Stimulated activated CD4-positive, alpha-beta T cell treated with anti-CD3 and anti-CD28 coated beads, TNF-alpha, amount 100 ng/mL, for 48 hours (primary cell): ENCODE measurements at places on chromosomes 4 and X.

- no peak for DNase-seq
Measured at GRCh38 chrX:37818031-37818430, 29.3 kb downstream of the DYNLT3 start.

DNA sequence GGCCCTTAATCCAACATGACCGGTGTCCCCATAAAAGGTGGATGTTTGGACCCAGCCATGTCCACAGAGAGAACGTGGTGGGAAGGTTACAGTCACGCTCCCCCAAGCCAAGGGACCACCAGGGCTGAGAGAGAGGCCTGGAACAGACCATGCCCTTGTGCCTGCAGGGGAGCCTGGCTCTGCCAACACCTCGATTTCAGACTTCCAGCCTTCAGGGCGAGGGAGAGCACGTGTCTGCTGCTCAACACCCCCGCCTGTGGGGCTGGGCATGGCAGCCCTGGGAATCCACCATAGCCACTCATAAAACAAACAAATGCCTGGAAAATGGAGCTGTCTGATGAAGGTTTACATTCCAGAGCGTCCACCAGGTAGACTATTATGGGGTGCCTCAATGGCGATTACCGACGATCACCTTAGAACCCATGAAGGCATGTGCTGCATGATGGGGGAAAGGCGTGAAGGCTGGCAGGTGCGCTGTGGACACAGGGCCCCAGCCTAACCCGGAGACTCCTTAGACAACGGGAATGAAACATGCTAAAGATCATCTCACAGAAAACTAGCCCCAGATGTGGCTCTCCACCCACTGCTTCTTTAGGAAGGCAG is 42.3 kb upstream of the HMX1 start:
- no peak for DNase-seq

GRCh38 chr4:153142700-153143438 is 61.4 kb upstream of the TRIM2 start:
- peak; percentile 37 for DNase-seq

- DNase-seq, result no peak
Measured at GRCh38 chr4:75881476-75881875, 20.8 kb downstream of the PPEF2 start.

DNA sequence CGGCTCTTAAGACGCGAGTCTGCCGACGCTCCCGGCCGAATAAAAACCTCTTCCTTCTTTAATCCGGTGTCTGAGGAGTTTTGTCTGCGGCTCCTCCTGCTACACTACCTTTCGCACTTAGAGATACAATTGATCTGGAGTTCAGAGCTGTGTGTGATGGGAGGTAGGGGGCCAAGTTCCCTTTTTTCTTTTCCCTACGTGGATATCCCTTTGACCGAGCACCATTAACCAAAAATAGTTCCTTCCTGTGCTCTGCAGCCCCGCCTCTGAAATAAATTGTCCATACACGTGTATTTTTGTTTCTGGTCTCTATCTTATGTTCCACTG is 555 bp upstream of the PGM2 start:
- DNase-seq, result no peak

DNA sequence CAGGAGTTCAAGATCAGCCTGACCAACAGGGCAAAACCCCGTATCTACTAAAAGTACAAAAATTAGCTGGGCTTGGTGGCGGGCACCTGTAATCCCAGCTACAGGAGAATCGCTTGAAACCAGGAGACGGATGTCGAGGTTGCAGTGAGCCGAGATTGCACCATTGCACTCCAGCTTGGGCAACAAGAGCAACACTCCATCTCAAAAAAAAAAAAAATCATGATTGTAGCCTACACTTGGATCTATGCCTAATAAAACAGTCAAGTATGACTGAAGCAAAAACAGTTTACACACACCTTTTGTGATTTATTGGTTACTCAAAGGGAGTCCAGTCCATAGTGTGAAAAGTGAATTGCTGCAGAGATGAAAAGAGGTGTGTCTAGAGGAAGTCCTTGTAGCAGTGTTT is 34.7 kb upstream of the TASL start:
- DNase-seq, result no peak

- no peak for DNase-seq
Measured at GRCh38 chr4:17544831-17545234, 29.9 kb downstream of the CLRN2 start.

DNA sequence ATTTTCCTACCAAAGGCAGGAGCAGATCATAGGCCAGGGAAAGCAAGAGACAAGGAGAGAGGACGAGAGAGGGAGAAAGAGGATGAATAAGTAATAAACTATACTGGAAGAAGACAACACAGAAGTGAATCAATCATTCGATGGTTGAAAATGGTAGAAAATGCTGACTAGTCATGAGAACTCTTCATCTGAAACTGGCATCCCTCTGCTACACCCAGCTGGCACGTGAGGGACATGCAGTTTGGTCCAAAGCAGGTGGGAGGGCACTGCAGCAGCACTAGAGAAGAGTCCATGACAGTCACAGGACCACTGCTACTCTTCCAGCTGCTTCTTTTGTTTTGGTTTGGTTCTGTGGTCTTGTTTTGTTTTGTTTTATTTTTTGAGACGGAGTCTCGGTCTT is 74.1 kb downstream of the AFAP1 start:
- DNase-seq, result no peak

GRCh38 chr4:2662598-2662997 is 93.5 kb downstream of the TNIP2 start:
- DNase-seq, result no peak

- no peak for DNase-seq
Measured at GRCh38 chr4:15765910-15766697, 12.0 kb upstream of the CD38 start.

- DNase-seq, result no peak
Measured at GRCh38 chr4:159015841-159016240, 87.0 kb upstream of the RAPGEF2 start.

- no peak for DNase-seq
Measured at GRCh38 chr4:157057218-157057617, 18.7 kb upstream of the GLRB start.

- no peak for DNase-seq
Measured at GRCh38 chr4:84936123-84936522, 30.4 kb downstream of the WDFY3 start.

DNA sequence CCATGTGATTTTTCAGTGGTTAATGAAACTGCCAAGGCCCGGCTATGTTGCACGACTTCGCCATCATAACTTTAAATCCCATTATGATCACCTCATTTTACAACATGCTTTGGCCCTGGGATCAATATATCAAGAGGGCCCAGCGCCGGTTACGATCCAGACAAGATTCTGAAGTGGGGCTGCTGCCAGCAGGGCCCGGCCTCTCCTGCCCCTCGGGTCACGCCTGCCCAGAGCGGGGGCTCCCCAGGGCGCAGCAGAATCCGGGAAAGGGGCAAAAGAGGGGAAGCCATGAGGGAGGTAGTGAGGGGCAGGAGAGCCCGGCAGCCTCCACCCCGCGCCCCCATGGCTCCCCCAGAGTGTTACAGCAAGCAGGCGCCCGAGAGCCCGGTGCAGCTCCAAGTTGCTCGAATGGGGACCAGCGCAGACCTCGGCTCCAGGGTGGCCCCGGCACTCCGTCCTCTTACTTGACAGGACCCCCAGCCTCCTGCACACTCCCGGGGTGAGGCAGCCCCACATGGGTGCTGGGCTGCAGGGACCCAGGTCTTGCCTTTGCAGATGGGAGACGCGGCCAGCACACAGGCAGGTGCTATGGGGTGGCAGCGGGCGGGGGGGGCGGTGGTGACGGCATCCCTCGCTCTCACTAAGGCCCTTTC is 129.8 kb upstream of the NKX1-1 start:
- no peak for DNase-seq

DNA sequence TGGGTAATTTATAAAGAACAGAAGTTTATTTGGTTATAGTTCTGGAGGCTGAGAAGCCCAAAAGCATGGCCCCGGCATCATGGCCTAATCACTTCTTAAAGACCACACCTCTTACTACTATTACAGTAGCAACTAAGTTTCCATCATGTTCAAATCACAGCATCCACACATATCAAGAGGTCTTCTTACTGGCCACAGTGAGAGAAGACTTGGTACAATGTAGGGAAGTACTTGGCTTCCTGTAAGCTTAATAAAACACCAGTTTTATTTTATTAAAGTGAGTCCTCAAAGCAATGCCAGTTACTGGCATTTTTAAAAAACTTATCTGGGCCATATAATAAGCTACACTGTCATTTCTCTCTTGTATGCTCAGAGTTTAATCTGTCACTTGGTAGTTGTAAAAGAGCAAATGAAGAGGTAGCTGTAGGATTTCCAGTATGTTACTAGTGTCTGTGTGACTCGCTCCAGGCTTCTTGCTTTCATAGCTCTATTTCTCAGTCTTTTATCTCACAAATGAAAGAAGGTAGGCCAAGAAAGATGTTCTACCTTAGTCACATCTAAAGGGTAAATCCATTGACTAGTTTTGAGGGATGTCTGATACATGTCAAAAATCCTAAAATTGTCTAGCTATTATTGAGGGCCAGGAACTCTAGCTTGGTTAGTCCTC is 159.2 kb upstream of the CPEB2 start:
- DNase-seq, result no peak

DNA sequence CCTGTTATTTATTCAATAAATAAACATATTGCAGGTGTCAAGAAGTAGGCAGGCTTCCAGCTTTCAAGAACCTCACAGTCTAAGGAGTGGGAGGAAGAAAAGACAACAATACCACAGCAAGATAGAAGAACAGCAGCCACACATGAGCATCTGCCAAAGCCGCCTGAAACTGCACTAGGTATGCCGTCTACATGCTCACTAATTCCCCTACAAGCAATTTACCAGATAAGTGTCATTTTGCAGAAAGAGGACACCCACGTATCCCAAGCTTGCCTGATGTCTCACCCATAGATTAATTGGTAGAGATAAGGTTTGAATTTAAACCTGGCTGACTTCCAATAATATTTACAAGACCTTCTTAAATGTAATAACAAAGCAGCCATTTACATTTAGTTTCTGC is 439.4 kb upstream of the CPEB2 start:
- no peak for DNase-seq

GRCh38 chrX:109878236-109878635 is 124.7 kb upstream of the TMEM164 start:
- no peak for DNase-seq

DNA sequence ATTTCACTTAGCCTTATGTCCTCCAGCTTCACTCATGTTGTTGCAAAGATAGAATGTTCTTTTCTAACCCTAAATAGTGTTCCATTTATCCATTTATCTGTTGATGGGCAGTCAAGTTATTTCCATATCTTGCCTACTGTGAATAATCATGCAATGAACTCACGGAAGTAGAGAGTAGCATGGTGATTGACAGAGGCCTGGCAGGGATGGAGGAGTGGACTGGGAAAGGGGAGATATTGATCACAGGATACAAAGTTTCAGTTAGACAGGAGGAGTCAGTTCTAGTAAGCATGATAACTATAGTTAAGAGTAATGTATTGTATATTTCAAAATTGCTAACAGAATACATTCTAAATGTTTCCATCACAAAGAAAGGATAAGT is 10.3 kb upstream of the CLNK start:
- DNase-seq, result no peak

DNA sequence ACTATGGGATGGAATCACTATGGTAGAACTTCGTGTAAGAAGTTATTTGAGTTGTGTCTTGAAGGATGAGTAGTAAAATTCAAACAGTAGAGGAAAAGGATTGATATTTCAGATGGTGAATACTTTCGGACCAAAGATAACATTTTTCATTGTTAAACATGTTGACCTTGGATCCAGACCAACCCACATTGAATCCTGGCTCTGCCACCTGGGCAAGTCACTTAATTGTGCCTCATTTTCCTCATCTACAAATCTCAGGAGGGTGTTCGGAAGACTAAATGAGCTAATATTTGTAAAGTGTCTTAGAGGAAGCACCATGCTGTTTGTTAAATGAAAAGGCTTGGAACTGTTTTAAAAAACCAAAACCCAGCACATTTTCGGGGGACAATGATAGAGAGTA is 1.4 kb upstream of the AIFM1 start:
- no peak for DNase-seq

GRCh38 chr4:90220459-90220858 is 93.3 kb downstream of the CCSER1 start:
- DNase-seq, result no peak

DNA sequence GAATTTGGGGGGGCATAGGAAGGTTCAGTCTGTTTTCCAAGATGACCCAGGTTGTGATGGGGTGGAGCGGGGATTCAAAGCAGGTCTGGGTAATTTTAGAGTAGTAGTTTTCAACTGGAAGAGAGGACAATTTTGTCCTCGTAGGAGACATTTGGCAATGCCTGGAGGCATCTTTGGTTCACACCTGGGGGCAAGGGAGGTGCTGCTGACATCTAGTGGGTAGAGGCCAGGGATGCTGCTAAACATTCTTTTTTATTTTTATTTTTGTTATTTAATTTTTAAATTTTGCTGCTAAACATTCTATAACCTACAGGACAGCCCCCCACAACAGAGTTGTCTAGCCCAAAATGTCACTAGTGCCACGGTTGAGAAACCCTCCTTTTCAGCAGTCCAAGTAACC is 1.9 kb downstream of the RAB9A start:
- DNase-seq, result no peak

DNA sequence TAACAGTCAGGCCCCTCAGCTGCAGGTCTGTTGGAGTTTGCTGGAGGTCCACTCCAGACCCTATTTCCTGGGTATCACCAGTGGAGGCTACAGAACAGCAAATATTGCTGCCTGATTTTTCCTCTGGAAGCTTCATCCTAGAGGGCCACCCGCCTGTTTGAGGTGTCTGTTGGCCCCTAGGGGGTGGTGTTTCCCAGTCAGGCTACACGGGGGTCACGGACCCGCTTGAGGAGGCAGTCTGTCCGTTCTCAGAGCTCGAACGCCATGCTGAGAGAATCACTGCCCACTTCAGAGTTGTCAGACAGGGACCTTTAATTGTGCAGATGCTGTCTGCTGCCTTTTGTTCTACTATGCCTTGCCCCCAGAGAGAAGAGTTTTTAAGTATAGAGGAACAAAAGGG is 160.8 kb downstream of the DKK2 start:
- no peak for DNase-seq

DNA sequence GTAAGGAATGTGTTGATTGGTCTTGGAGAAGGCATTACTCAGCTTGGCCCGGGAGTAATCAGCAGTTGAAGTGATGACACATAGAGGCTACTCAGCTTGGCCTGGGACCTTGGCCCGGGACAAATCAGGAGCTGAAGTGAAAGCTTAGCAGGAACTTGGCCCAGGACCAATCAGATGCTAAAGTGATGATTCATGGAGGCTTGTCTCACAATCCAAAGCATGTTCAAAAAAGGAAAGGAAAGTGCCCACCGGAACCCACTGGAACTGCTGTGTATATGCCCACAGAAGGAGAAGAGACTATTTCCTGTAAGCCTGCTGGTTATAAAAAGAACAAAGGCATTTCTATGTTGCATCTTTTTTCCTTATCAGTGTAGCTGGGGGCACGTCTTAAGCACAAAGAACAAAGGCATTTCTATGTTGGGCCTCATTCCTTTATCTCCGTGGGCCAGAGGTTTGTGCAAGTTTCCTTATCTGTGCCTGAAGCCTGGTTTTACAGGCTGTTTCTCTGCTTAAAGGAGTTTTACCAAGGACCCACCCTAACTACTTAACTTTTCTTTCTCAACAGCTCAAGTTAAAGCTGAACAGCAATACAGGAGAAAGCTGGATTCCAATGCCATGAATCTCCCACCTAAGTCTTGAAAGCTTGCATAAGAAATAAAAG is 1176.7 kb downstream of the NLGN4X start:
- DNase-seq, result no peak

GRCh38 chr4:102878901-102879300 is 10.1 kb downstream of the CISD2 start:
- no peak for DNase-seq
